T-helper 2 cell (primary cell): ENCODE measurements at places on chromosomes 3 and 15.

GRCh38 chr15:40836020-40836419, 7.5 kb upstream of the PPP1R14D start:
- no peak for DNase-seq

DNA sequence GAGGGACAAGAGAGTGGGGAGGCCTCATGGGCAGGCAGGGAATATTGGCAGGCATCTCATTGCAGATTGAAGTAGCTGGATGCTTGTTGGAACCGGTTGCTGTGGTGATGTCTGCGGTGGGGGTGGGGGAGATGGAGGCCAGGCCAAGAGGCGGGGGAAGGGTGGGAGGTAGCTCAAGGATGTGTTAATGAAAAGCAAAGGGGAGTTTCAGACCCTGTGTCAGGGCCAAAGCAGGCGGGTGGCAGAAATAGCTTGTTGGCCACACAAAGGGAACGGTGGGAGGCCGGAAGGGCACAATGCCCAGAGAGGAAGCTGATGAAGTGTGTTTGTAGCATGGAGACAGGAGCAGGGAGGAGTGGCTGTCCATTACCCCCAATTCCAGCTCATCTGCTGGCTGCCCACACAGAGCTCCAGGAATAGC, 28.0 kb downstream of the CCDC33 start:
- no peak for DNase-seq

- no peak for DNase-seq
Observed at GRCh38 chr3:137172728-137173127, 214.9 kb downstream of the IL20RB start.

DNA sequence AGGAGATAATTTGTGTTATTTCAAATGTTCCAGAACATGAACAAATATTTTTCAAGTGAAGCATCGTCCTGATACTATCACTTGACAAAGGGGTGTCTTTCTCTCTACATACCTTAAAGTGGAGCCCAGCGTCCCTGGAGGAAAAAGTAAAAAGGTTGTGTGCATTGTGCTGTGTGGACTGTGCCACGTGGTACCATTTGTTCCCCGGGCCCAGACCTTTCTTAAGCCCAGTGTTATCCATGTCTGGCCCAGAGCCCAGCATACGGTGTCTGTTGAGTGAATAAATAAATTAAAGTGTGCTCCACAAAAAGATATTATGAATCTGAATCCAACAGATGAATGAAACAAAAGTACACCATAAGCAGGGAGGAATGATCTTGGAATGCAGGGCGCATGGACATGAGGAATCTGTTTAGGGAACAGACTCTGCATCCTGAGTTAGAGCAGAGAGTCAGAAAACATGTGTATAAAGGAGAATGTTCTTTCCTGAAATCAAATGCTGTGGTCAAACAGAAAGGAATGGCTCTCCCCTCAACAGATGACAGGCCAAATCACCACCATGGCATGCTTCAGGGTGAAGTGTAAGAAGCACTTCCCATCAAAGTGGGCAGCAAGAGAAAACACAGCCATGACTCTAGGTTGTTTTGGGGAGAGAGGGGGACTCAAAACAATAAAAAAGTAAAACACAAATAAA, 8.1 kb upstream of the PRSS50 start:
- no peak for DNase-seq

DNA sequence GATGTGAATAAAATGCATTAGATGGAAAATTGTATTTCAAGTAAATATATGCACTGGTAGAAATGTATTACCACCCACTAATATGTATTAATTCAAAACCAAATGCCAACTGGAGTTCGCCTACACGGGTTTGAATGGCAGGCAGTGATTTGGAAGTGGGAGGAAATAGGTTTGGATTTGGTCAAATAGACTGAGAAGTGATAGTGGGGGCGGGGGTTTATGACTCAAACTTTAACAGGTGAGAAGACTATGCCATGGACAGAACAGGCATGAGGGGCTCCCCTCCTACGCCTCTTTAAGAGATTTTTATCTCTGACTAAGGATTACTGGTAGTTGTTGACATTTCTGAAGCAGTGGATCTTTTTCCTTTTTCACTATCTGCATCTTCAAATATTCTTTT, 677.8 kb downstream of the NTRK3 start:
- DNase-seq, result no peak

GRCh38 chr3:166291186-166291955, 454.1 kb upstream of the BCHE start:
- no peak for DNase-seq

- DNase-seq, result no peak
Observed at GRCh38 chr3:8464668-8465067, 37.0 kb upstream of the LMCD1 start.

- no peak for DNase-seq
Observed at GRCh38 chr3:163951397-163951987, 1126.8 kb downstream of the SI start.

- DNase-seq, result no peak
Observed at GRCh38 chr3:81839504-81840094, 78.2 kb upstream of the GBE1 start.

DNA sequence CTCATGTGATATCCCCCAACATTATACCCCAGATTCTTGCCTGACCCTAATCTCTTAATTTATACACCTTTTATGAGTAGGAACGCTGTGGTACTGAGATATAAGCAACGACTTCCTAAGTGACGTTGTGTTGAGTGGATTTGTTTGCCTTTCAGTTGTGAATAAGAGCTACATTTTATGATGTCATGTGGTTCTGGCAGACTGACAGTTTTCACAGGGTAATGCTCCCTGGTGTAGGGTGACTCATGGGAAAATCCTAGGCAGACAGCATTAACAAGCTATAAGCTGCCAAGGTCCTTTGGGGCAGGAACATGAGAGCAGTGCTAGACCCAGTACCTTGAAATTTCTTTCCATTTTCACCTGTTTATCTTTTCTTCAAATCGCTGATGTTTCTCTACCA, 11.2 kb downstream of the C3orf52 start:
- no peak for DNase-seq

GRCh38 chr15:49902685-49903501, 216.1 kb downstream of the ATP8B4 start:
- DNase-seq, result no peak

GRCh38 chr3:85539232-85539631, 580.4 kb downstream of the CADM2 start:
- DNase-seq, result no peak
